ENCODE measurements at places on chromosomes 6 and 20.
A peak's percentile ranks its signal among the peaks of the same experiment; 100 is the strongest.

DNA sequence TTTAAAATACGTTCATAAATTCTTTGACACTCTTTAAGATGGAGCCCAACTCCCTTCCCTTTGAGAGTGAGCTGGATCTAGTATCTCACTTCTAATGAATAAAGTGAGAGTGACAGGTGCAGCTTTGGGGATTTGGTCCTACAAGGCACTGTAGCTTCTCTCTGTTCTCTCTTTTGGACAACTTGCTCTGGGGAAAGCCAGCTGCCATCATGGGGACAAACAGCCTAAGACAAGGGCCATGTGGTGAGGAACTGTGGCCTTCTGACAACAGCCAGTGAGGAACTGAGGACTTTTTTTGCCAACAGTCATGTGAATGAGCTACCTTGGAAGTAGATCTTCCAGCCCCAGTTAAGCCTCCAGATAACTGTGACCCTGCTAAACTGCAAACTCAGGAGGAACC is 272.8 kb upstream of the AGPAT4 start:
- DNase-seq, result no peak

- DNase-seq, result no peak
Observed at GRCh38 chr20:15619816-15620215, 953.4 kb downstream of the KIF16B start.

DNA sequence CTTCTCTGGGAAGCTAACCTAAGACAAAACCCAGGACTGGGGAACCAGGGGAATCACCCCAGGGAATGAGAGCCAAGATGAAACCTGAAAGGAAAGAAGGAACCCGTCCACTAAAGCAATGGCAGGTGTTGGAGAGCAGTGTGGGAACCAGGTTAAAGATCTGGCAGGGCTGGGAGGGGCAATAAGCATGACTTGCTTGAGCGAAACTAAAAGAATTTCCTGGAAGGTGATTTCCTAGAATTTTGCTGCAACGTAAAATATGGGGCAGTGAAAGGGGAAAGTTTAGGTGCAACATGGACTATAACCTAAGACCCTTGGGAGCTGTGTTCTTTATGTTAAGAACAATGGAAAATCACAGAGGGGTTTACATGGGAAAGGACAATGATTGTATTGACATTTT is 126.2 kb upstream of the SSTR4 start:
- DNase-seq, result no peak

DNA sequence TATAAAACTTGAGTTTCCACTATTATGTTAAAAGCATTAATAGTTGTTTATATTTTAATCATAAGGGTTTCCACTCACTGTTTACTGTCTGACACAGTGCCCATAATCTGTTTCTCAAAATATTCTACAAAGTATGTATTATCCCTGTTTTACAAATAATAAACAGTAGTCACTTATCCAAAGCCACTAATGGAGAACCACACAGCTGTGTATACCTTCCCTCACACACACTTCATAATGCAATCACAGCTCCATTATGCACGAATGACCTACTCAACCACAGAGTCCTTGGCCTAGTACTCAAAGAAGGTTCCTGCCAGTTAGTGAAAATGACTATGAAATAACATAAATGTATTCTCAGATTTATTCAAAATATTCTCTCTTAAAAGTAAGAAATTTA is 103.1 kb downstream of the EPB41L2 start:
- DNase-seq, result no peak

GRCh38 chr20:53902968-53903651 is 167.3 kb downstream of the BCAS1 start:
- DNase-seq, result no peak

- no peak for DNase-seq
Observed at GRCh38 chr6:88538130-88538706, 372.1 kb upstream of the CNR1 start.

GRCh38 chr6:144785056-144785455 is 499.9 kb downstream of the UTRN start:
- no peak for DNase-seq

- no peak for DNase-seq
Observed at GRCh38 chr20:38135651-38136420, 29.2 kb downstream of the TGM2 start.

DNA sequence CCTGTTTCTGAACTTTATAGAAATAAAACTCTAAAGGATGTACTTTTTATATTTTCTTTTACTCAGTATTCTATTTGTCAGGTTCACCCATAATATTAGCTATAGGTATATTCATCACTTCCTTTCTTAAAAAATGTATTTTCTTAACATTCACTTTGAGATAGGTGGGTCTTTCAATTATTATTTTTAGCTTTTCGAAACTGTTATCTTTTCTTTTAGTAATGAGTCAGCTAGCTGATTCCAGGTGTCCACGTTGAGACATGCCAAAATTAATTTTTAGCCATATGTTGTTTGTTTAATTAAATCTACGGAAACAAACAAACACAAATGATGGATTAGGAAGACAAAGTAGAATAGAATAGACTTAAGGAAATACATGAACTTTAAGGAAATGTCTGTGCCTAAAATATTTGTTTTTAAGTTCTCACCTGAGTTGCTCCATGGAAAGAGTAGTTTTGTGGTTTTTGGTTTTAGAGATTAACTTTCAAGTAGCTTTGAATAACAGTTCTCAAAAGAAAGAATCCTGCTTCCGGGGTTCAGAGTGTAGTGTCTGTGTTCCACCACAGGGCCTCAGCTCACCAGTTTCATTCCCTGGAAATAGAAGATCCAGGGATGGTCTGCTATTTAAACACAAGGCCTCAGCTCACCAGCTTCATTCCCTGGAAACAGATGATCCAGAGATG is 435.0 kb downstream of the HAO1 start:
- DNase-seq, result no peak

GRCh38 chr6:15499125-15499524 is 163.7 kb downstream of the DTNBP1 start:
- DNase-seq, result no peak

DNA sequence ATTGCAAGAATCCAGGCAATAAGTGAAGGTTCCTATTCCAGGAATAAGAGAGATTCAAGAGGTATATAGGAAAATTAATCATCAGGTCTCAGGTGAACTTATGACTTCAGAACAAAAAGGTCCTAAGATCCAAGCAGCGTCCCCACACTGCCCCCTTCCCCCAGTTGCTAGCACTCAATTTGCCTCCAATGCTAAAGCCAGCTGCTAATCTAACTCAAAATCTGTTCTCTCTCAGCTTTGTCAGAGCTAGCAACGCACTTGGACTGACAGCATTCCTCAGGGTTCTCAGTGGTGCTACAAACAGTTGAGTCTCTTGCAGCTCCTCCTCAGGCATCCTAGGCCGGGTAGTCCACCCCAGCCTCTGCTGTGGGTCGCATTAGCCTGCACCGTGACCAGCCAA is 148.3 kb downstream of the RFX6 start:
- DNase-seq, result no peak

DNA sequence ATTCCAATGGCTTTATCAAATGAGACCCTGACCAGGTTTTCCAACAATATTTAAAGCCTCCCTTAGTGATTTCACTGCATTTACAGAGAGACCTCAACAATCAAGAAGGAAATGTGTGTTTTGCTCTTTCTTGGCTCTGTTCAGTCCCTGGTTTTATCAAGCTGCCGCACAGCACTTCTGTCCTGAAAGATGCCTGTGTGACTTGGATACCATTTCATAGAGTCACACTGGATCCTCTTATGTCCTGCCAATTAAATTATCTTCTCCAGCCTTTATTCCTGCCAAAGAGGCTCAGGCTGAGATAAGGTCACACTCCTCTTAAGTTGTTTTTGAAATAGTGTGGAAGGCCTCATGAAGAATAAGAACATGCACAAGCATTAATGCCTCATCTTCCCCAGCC is 197.0 kb upstream of the RNF217 start:
- DNase-seq, result no peak

DNA sequence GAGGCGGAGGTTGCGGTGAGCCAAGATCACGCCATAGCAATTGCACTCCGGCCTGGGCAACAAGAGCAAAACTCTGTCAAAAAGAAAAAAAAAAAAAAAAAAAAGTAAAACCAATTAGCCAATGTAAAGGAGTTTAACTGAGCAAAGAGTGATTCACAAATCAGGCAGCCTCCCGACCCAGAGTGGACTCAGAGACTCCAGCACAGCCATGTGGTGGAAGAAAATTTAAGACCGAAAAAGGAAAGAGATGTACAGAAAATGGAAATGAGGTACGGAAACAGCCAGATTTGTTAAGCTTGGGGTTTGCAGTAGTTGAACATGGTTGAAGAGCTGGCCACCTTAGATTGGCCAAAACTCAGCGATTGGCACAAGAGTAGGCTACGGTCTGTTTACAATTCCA is 51.4 kb downstream of the ERMARD start:
- DNase-seq, result no peak

GRCh38 chr6:26118999-26119398 is 31.8 kb downstream of the HFE start:
- DNase-seq, result no peak

DNA sequence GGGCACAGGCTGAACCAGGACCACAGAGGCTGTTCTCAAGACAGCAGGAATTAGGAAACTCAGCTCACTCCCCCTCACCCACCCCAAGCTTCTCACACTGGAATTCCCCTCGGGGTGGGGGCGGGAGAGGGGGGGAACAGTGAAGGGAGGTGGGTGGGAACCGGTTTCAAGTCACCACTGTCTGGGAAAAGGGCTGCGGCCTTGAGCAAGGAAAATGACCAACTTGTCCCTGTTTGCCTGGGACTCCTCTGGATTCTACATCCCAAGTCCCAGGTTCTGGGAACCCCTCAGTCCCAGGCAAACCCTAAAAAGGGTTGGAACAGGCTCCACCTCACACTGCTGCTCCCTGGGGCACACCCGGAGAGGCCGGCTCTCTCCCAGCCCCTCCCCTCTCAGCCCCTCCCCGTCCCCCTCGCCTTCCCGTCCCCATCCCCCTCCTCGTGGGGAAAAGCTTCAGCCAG is 230.7 kb downstream of the TFAP2C start:
- no peak for DNase-seq

DNA sequence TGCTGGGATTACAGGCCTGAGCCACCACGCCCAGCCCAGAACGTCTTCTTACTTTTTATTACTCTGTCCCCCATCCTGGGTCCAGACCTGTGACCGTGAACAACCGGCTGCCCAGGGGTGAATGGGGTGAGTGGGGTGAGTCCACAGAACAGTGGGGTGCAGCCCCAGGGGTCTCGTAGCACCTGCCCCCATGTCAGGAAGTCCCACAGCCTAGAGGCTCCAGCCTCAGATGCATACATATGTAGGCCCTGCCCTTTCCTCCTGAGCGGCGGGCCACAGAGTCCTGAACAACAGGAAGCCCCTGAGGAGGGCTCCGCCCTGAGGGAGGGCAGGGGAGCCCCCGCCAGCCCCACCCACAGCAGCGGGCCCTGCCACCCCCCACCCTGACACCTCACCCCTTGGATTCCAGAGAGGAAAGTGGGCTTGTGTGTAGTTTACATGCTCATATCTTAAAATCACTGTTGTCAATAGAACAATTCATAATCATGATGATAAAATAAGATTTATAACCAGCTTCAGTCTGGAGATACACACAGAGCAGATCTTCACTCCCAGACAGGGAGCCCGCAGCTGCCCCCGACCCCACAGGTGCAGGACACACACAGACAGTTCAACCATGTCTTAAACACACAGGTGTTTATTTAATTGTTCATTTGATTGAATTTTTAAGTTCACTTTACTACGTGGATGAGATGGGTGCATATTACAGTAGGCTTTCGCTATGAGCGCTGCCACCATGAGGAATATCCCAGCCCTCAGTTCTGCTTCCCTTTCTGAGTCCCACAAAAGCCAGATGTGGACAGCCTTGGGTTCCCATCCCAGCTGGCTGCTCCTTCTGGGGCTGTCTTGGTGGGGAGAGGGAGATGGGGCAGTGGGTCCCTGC is 12.4 kb upstream of the GMEB2 start:
- no peak for DNase-seq

GRCh38 chr6:89977808-89978748 is 83.8 kb downstream of the GJA10 start:
- DNase-seq, result no peak

GRCh38 chr6:66896415-66896814 is 1189.4 kb upstream of the EYS start:
- DNase-seq, result no peak

DNA sequence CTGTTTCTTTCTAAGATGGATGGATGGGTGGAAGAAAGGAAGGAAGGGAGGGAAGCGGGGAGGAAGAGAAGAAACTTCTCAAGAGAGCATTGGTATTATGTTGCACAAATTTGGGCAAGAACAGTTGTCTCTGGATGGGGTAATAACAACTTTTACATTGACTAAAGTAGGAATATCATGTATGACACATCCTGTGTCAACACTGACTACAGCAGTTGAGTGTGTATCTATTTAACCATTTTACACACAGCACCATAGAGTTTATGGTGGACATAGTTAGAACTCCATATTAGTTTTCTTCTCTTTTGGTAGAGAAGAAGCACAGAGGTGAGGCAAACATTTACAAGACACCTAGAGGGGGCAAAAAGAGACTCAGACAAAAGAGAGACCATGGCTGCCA is 44.2 kb upstream of the RNF146 start:
- DNase-seq, result no peak

GRCh38 chr6:41232667-41233066 is 4.5 kb downstream of the TREML4 start:
- no peak for DNase-seq

GRCh38 chr6:8819446-8819845 is 384.1 kb upstream of the SLC35B3 start:
- no peak for DNase-seq

DNA sequence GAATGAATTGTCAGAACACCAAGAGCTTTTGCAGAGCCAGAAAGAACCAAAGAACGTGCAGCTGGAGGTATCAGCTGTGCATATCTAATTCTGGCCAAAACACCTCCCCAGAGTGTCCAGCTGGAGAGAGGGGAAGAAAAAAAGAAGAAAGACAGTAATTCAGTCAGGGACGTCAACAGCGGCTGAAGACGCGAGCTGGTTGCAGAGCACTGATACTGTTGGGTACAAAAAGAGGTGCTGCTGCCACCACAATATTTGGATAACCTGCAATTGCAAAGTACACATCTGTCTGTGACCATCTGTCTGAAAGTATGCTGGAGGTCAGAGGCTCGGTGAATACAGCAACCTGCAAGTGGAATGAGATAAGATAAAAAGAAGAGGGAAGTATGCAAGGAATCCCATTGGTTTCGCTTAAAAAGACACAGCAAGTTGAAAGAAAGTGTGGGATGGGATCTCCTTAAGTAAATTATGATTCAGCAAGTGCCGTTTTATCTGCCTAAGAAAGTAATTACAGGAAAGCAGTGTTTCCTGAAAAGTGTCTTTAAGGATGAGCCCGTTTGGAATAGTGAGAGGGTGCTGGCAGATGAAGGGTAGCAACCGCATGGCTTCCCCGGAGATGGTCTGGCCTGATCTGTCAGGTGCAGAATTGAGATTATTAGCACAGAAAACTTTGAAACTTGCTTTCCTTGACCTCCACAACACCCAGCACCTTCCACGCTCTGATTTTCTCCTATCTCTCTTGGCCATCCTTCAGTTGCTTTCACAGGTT is 189.9 kb upstream of the PRDM1 start:
- DNase-seq, result peak; percentile 23
